ENCODE measurements at places on chromosomes 13 and 19.

- DNase-seq, result no peak
Observed at GRCh38 chr13:52160053-52160452, 656 bp upstream of the NEK3 start.

DNA sequence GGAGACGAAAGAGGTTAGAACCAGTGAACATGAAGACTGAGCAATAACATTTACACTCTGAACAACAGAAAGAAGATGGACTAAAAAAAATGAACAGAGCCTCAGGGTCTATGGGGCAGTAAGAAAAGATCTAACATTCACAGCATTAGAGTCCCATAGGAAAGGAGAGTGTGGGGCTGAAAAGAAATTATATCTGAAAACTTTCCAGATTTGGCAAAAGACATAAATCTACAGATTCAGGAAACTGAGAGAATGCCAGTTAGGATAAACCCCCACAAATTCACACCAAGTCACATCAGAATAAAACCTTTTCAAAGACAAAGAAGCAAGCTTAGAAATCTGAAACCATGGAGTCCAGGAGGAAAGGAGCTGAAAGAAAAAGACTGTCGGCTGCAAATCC is 20.3 kb upstream of the TUBGCP3 start:
- no peak for DNase-seq

GRCh38 chr13:80132741-80133601 is 208.0 kb downstream of the SPRY2 start:
- DNase-seq, result no peak

GRCh38 chr13:70889163-70889562 is 780.9 kb upstream of the KLHL1 start:
- DNase-seq, result no peak

DNA sequence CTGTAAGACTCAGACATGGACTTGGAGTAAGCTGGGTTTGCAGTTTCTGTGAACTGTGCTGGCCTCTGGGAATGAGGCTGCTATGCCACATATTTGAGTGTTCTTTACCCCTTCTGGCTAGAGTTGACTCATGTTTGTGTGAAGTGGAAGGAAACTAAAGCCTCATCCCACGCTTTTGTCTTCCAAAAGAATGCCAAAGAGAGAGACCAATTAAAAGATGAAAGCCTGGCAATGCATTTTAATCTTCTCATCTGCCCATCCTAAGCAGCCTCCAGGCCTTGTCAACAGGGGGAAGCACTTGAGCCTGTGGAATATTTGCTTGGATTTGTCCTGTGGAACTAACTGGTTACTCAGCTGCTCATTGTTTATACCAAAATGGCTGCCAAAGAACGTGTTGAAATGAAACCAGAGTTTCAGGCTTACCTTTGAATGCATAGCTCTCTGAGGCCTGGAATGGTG is 49.1 kb downstream of the LMO7 start:
- no peak for DNase-seq

- DNase-seq, result no peak
Observed at GRCh38 chr19:15439078-15439799, 10.5 kb downstream of the WIZ start.
